ENCODE measurements at places on chromosomes 12 and 14.

DNA sequence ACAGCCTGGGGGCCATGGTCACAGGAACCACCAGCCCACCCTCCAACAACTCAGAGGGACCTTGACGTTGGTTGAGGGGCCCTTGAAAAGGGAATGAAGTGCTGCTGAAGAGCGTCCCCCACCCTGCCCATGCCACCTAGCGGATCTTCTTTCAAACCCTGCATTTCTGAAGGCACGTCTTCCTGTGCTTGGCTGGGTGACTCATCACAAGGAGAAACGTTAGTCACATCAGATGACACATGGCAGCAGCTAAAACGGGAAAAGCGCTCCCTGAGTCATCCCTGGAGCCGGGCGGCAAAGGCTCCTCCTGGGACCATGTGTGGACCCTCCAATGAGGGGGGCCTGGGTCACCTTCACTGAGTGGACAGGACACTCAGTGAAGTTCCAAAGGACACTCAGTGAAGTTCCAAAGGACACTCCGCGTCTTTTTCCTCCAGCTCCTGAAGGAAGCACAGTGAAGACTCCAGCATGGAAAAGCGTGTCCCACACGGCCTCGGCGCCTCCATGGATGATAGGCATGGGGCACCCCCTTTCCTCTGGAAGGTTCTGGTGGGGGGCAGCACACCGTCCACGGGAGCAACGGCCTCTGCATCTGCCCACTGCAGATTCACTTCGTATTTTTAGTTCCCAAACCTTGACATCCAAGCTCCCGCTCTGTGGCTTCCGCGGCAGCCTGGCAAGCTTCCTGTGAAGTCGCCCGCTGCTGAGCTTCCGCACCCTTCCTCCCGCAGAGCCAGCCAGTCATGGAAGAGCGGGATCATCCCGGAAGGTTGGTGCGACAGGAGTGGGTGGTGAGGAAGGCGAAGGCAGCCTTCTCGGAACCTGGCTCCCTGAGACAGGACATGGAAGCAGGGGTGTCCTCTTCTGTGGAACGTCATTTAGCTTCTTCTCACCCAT, 383.4 kb downstream of the VRK1 start:
- DNase-seq = no peak

DNA sequence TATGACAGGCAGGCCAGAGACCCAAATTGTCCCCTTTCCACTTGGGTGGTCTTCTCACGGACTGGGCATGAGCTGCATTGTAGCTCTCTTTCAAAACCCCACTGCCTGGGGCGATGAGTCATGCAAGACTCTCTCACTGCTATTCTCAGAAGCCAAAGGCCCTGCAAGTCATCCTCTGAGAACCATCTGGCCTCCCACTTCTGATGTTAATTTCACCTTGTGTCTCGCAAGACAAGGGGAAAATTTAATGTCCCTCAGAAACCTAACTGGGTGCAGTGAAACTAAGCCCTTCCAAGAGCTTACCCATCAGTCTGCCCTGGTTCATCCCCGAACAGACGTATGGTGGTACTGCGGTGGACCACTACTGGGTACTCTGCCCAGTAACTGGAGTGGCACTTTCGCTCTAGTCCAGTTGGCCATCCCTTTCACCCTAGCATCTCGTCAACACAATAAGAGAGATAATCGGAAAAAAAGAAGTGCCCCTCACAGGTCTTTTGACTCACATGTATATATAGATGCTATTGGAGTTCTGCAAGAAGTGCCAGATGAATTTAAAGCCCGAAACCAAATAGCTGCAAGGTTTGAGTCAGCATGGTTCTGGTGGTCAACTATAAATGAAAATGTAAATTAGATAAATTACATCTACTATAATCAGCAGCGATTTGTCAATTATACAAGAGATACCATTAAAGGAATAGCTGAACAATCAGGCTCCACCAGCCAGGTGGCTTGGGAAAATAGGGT, 31.3 kb upstream of the LALBA start:
- DNase-seq = no peak

DNA sequence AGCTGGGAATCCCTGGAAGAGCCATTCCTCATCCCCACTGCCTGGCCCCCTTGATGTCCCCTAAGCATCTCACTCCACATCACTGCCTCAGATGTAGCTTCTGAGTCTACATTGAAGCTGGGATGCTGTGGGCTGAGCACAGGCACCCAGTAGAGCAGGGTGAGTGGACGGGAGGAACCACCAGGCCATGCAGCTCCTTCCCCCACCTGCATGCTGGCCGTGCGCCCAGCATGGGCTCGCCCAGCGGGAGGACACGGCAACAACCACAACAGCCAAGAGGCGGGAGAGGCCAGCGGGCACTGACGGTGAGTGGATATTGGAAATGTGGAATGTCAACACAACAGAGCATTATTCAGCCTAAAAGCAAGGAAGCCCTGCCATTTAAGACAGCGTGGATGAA, 310.9 kb downstream of the ADGRD1 start:
- DNase-seq = no peak

DNA sequence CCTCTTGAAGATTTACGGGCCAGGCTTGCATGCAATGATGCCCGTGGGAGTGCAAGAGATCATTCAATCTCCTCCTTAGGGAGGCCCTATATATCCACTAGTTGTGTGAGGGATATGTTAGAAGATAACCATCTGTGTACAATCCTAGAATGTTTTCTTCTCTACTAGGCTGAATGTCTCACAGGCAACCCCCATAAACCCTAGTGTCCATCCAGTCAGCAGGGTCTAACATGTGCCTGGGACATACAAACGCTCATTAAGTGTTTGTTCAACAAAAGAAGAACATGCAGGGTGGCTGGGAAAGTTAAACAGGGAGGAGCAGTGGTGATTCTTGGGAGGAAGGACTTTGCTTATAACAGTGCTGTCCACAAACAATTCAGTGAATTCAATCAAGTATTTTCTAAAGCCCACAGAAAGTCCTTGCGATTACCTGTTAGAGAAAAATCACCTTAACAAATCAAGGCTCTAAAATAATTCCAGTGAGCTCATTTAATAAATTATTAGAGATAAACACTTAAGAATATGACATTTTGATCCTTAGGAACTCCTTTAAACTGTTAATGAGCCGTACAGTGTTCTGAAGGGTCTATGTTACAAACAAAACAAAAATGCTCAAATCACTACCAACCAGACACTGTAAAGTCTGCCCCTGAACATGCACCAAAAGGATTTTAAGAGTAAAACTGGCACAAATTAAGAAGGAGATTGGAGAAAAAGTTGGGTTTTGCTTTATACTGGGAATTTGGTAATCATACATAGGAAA, 96.6 kb upstream of the FERMT2 start:
- no peak for DNase-seq

- DNase-seq = no peak
Measured at GRCh38 chr14:33715227-33715528, 235.7 kb downstream of the EGLN3 start.

DNA sequence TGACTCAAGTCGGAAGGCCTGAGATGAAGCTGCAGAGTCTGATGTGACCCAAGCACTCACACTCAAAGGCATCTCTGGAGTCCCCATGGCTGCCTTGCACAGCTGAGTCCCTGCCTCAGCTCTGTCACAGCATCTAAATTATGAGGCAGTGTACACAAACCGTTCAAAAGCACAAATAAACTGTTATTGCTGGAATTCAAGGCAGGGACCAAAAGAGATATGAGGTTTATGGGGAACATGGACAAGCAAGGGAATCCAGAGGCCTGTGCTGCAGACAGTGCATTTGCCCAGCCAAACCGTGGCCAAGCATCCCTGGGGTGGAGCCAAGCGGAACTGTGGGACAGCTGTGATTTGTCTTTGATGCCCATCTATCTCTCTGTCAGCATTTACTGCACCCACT, 91.3 kb downstream of the RPS29 start:
- DNase-seq = no peak

DNA sequence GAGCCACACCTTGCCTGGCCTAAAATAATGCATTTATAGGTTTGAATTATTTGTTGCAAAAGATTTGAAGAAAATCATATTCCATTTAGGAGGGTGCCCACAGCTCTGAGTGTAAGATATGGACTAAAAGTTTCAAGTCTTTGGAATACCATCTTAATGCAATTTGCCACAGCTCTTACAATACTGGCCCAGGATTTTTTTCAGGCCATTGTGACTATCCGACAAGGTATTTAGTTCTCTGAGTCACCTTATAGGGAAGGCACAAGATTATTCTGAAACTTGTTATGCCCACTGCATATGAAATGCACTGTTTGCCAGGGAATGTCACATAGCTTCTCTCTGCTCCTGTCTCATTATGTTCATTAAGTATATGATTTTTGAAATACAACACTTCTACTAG, 29.6 kb upstream of the SLC6A13 start:
- no peak for DNase-seq

DNA sequence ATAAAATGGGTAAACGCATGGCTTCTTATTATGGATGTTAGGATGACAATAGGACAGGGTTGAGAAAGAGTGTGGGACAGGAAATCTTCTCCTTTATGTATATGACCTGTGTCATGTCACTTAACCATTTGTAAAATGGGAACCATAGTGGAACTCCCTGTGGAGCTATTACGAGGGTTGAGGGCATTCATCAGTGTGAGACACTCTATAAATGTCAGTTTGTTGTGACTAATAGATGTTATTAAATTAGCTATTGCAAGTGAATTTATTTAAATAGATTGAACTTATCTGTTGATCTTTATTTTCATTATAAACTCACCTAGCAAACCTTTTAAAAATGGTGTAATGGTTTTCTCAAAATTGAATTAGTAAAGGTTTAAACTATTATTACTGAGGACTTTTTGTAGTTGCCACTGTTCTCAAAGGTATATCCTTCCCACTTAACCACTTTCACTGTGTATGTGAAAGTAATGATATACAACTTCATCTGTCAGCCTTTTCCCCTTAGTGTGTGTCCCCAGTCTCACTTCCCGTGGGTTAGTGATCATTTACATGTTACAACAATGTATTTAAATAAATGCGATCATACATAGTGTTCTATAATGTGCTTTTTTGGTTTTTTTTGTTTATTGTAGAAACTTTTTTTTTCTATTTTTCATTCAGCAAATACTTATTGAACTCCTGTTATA, 17.1 kb downstream of the HELB start:
- no peak for DNase-seq

GRCh38 chr12:22578328-22578727, 34.0 kb upstream of the C2CD5 start:
- no peak for DNase-seq

GRCh38 chr12:59444932-59445331, 150.9 kb upstream of the SLC16A7 start:
- DNase-seq = no peak

DNA sequence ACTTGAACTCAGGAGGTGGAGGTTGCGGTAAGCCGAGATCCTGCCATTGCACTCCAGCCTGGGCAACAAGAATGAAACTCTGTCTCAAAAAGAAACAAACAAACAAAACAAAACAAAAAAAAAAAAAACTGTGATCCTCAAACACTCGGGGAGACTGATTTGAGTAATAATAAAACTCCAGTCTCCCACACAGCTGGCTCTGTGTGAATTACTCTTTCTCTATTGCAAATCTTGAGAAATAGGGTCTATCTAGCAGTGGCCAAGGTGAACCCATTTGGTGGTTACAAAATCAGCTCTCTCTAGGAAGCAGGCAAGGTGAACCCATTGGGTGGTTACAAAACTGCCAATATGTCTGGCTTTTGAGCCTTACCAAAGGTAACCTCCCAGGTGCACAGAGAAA, 6.0 kb upstream of the ACOT6 start:
- DNase-seq = no peak

DNA sequence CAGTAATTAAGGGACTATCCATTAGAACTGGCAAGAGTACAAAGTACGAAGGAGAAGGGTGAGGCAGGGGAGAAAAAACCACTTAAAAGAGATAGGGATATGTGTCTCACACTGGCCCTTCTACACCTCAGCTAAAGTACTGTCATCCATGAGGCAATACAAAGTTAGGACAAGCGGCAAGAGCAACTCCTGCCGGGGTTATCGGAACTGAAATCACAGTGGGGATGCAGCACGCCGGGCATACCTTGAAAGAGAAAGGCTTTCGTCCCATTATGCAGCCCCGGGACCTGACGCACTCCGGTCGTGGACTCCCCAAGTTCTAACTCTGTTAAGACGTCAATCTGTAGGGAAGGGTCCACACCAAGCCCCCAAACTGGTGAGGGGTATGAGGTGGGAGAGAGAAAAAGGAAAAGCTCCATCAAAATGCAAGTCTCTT, 1.1 kb downstream of the NELL2 start:
- no peak for DNase-seq

- no peak for DNase-seq
Measured at GRCh38 chr14:65213316-65213715, 111.0 kb upstream of the MAX start.

GRCh38 chr12:61915420-61915819, 344.8 kb upstream of the USP15 start:
- no peak for DNase-seq

GRCh38 chr12:133172491-133172890, 8.8 kb upstream of the ZNF268 start:
- no peak for DNase-seq

- DNase-seq = no peak
Measured at GRCh38 chr12:82745063-82745674, 58.5 kb downstream of the TMTC2 start.

- no peak for DNase-seq
Measured at GRCh38 chr12:913919-914698, 35.4 kb downstream of the RAD52 start.

DNA sequence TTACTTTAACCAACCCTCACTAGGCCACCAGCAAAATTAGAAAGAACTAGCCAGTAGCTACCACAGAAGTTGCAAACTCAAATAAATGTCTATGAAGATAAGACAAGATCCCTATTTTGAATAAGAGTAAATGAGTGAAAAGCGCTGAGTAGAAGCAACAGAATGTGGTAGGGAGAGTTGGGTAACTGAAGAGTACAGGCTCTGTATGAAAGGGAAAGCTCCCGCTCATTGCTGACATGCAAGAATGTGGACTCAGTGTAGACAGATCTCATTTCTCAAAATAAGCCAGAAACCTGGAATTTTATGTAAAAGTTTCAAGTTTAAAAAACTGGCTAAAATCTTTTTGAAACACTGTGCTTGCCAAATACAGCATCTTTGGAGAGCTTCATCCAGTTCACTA, 63.9 kb downstream of the NAV3 start:
- no peak for DNase-seq

GRCh38 chr12:89475203-89475990, 49.2 kb downstream of the GALNT4 start:
- DNase-seq = no peak

- no peak for DNase-seq
Measured at GRCh38 chr14:45678163-45678562, 425.2 kb upstream of the MIS18BP1 start.

DNA sequence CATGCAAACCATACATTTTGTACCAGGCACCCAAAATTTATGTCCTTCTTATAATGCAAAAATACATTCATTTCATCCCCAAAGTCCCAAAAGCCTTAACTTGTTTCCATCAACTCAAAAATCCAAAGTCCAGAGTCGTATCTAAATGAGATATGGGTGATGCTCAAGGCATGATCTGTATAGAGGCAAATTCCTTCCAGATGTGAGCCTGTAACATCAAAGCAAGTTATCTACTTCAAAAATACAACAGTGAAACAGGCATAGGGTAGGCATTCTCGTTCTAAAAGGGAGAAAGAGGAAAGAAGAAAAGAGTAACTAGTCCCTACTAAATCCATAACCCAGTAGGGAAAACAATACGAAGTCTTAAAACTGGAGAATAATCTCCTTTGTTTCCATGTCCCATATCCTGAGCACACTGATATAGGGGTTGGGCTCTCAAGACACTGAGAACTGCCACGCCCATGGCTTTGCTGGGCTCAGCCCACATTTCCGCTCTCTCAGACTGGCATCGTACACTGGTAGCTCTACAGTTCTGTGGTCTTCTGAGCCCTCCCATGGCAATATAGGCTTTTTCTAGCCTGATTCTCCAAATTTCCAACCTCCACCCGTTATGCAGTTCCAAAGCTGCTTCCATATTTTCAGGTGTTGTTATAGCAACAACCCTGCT, 232.8 kb downstream of the TMTC2 start:
- DNase-seq = no peak
